ENCODE measurements at places on chromosomes 4 and X. TPM values are rescaled to one million over a fixed set of nuclear protein-coding genes. Genes with fewer than 3 reads are reported as not detected.

- no peak for DNase-seq
These were observed 157.5 kb downstream of the TECRL start for GRCh38 chr4:64251781-64252180.

DNA sequence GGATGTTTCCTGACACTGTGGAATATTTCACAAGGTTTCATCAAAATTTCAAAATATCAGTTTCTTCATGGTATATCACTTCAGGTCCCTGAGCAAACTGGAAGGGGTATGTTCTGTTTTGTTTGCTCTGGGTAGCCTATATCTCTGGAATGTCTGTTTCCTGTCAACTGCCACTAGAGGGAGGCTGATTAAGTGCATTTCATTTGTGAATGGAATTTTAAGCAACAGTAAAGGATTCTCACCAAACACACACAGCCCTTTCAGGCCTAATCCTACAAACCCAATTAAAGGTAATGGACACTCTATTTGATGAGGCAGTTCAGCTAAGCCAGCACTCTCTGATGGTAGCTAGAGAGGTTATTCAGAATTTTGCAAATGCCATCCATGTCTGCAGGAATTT, 307.1 kb downstream of the TEX13A start:
- DNase-seq, result no peak

The CSAG1 gene
- total RNA-seq, result not detected

The AMTN gene
- total RNA-seq, result not detected

The GPR119 gene
- not detected for total RNA-seq

Data from kidney (tissue), 22 donors.